Renal pelvis (tissue), 12 donors: ENCODE measurements at places on chromosomes 2 and 18.

- DNase-seq: no peak
Observed at GRCh38 chr18:51490417-51490816, 292.9 kb upstream of the MEX3C start.

DNA sequence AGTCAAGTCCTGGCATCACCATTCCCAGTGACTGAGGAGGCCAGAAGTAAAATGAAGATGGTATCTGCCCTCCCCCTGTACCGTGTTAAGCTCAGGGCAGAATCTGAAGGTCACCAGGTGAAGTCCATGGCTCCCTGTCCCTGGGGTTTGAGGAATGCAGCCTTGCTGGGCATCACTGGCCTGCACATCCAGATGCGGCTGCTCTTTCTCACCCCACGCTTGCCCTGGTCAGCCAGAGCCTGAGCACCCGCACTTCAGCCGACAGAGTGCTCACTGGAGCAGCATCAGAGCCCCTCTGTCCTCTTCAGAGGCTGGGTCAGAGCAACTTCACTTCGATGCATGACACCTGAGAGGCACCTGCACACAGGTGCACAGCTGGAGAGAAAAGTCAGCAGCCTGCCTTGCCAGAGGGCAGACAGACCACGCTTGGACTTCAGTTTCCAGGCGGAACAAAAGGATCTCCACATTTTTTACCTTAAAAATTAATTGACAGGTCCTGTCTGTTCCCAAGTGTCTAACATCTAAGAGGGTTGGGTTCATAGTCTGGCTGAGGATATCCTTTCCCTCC, 267.3 kb downstream of the ANAPC1 start:
- no peak for DNase-seq

GRCh38 chr2:62263076-62263715, 67.3 kb downstream of the B3GNT2 start:
- DNase-seq: no peak

DNA sequence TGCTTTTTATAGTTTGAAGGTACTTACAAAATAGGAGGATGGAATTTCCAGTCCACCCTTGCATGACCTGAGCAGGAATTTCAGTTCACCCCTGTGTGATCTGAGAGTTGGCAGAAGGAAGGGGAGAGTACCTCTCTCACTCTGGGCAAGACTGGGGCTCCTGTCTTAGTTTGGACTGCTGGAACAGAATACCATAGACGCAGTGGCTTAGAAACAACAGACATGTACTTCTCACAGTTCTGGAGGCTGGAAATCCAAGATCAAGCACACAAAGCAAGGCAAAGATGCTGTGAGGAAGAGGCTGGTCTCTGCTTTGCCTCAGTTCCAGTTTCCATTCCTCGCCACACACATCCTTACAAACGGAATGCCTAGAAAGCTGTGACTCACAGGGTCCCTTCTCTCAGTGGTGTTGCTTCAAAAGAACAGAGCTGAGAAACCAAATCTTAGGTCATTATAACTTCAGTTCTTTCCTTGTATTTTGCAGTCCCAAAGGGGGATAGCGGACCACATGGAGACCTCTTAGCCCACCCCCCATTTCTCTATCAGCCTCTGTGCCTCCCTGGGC, 108.8 kb upstream of the HAAO start:
- no peak for DNase-seq

DNA sequence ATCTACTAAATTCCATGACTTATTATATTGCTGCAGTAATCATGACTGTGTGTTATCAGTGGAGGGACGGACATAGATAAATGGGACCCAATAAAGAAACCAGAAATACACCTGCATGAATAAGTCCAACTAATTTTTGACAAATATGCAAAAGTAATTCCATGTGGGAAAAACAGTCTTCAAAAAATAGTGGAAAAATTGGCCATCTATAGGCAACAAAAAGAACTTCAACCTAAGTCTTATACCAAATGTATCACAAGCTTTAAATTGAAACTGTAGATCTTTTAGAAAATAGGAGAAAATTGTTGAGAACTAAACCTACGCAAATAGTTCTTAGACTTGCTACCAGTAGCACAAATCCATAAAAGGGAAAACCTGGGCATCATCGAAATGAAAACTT, 376.2 kb downstream of the NCKAP5 start:
- DNase-seq: no peak

DNA sequence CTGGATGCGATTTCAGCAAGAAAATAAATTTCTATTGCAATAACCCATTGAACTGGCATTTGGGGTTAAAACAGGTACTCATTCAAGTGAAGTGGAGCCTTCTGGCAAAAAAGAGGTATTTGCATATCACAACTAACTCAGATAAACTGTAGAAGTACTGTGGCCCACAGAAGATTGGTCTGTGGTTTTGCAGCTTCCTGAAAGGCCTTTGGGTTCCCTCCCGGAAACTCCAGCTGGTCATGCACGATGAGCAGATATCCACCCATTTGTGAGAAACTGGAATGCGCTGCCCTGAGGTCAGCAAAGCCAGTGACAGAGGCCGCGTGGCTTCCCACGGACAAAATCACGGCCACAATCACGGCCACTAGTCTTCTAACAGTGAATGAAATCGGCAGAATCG, 106.3 kb downstream of the EPHA4 start:
- DNase-seq: no peak

GRCh38 chr2:199307461-199307860, 150.3 kb downstream of the SATB2 start:
- no peak for DNase-seq

DNA sequence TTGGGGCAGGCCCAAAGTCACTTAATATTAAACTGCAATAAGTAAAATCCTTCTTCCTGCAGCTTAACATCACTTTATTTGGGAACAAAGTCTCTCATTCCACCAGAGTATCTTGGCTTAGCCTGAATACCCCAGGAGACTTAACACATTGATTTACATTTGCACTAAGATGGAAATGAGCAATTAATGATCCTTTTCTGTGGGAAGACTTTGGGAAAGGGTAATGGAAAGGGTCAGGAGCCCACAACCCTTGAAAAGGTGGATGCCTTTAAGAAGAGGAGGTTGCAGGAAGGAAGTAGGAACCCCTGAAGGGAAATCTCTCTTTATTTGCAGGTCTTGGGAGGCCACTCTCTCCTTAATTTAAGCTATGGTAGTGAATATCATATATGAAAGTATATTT, 28.0 kb upstream of the BARD1 start:
- no peak for DNase-seq

- peak; percentile 31 for DNase-seq
Observed at GRCh38 chr2:51103205-51103604, 71.3 kb upstream of the NRXN1 start.

DNA sequence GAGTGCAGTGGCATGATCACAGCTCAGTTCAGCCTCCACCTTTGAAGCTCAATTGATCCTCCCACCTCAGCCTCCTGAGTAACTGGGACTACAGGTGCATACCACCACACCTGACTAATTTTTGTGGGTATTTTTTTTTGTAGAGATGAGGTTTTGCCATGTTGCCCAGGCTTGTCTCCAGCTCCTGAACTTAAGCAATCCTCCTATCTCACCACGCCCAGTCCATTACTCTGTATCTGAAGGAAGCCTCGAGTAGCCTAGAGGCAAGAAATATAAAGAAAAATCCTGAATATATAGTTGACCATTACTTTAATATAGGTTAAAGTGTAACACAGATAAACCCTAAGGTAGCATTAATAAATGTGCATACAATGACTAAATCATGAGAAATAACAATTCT, 686.8 kb upstream of the PIK3C3 start:
- no peak for DNase-seq
